ENCODE measurements at places on chromosomes 1 and 21.

- DNase-seq, result no peak
Measured at GRCh38 chr1:39943471-39944290, 11.3 kb upstream of the MFSD2A start.

DNA sequence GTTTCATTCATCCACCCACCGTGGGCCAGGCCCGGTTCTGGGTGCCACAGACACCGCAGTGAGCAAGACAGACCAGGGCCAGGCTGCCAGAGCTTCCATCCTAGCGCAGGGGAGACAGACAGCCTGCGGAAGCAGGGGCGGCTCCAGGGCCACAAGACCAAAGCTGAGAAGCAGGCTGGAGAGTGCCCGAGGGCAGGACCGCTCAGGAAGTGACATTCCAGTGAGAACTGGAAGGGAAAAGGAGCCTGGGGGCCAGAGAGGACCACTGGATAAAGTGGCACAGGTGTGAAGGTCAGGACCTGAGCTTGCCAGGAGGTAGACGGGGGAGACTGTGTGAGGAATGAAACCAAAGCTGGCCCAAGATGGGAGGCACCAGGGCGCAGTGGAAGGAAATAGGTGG, 59.5 kb upstream of the EFHD2 start:
- DNase-seq, result no peak

DNA sequence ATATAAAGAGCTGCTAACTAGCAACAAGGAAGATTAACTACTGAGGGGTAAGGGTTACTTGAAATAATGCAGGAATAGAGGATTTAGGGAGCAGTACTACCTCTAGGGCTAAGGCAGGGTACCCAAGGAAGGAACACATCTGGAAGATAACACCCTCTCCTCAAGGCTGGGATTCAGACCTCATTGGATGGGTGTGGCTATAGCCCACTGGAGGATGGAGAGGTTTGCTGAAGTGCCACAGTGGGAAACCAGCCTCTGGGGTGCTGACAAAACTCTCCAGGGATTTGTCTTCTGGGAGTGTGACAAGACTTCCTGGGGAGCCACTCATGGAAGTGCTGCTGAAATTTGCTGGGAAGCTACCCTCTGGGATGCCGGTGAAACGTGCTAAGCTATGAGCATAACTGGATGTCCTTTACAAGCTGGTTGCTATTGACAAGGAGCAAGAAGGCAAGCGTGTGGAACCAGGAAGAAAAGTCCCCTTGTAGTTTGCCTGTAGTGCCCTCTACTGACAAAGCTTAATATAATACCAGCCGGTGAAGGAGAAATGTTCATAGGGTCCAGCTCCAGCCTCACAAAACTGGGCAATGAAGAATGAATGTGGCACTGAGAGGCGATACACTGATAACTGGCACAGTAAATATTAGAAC, 122.8 kb upstream of the USP24 start:
- peak; percentile 79 for DNase-seq

- no peak for DNase-seq
Measured at GRCh38 chr21:45993210-45994085, 11.9 kb downstream of the COL6A1 start.

- peak; percentile 84 for DNase-seq
Measured at GRCh38 chr1:217272385-217272784, 358.5 kb downstream of the GPATCH2 start.

- no peak for DNase-seq
Measured at GRCh38 chr21:39946199-39946598, 79.0 kb downstream of the PCP4 start.

DNA sequence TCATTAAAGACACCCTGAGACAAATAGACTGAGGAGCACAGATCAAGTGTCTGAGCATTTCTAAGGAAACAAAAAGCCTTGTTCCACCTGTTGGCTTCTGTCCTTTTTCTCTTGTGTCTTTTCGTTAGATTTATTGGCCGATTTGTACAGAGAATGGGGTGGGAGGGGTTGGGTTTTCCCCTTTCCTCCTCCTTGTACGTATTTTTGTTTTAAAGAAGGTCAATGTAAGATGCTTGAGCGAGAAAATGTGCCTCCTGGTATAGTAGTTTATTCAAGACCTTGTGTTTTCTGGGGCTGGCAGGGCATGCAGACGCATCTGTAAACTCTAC, 1.2 kb downstream of the BCL9 start:
- DNase-seq, result no peak

DNA sequence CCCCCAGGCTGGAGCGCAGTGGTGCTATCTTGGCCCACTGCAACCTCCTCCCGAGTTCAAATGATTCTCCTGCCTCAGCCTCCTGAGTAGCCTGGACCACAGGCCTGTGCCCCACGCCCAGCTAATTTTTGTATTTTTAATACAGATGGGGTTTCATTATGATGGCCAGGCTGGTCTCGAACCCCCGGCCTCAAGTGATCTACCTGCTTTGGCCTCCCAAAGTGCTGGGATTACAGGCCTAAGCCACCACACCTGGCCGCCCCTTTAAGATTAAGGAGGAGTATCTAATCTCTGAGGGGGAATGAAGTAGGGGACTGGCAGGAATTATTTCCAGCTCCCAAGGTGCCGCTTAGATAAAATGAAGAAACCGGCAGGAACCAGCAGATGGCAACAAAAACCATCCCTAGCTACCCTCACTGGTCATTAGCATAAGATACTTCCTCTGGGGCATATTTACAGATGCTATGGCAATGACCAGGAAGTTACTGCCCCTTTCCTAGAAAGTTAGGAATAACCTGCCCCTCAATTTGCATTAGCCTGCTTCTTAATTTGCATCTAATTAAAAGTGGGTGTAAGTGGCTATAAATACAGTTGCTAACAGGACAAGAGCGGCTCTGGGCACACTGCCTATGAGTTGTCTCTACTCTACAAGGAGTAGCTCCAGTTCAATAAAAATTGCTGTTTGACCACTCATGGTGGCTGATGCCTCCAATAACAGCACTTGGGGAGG, 7.1 kb upstream of the NSUN4 start:
- peak; percentile 38 for DNase-seq

DNA sequence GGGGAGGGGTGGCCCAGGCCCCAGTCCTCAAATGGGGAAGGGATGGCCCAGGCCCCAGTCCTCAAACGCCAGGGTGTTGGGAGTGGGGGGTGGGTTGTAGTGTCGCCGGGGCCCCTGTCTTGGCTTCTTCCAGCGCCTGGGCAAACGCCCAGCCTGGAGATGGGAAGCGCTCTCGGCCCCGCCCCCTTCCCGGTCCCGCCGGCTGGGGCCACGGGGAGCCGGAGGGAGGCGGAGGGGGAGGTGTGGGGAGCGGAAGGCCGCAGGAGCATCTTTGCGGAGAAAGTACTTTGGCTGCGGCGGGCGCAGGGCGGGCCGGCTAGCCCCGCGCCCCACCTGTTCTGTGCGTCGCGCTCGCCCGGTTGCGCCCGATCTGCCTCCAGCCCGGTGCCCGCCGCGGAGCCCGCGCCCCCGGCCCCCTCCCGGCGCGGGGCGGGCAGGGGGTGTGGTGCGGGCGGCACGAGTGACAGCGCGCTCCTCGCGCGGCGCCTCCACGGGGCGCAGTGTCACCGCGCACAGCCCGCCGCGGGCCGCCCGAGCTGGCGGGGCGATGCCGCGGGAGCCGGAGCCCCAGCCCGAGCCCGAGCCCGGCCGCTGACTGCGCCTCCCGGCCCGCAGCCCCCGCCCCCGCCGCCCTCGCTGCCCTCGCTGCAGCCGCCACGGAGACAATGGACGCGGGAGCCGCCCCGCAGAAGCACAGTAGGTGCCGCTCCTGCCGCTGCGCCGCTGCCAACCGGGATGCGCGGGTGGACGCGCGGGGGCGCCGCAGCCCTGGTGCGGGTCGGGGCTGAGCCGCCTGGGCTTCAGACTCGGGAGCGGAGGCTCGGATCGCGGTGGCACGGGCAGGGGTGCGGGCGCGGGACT, 31.1 kb upstream of the PEX10 start:
- peak; percentile 16 for DNase-seq

DNA sequence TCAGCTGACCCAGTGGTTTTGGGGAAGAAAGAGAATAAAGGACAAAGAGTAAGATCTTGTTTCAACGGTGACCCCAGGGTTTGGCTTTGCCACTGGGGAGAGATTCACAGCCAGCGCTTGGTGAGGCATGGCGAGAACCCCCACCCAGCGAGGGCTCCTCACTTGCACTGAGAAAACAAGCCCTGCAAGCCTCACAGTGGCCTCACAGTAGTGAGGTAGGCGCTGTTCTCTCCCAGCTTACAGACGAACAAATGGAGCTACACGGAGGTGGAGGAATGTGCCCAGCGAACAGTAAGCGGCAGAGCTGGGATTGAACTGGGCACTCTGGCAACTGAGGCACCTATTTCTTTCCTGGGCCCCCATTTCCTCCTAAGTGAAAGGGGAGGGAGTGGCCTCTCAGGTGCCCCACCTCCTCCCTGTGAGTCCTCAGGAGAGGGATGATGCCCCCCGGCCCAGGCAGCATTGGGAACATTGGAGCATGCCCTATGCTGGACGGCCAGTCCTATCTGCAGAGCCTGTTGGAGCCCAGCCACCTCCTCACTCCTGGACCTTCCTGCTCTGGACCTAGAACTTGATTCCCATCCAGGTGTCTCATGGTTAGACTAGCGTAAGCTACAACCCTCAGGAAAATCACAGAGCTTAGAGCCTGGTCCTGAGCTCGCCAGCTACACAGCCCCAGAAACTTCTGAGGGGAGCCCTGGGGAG, 73.4 kb upstream of the EDN2 start:
- no peak for DNase-seq

- DNase-seq, result no peak
Measured at GRCh38 chr1:240888787-240889048, 276.8 kb upstream of the GREM2 start.

- peak; percentile 82 for DNase-seq
Measured at GRCh38 chr1:24294716-24295371, 24.3 kb upstream of the GRHL3 start.

DNA sequence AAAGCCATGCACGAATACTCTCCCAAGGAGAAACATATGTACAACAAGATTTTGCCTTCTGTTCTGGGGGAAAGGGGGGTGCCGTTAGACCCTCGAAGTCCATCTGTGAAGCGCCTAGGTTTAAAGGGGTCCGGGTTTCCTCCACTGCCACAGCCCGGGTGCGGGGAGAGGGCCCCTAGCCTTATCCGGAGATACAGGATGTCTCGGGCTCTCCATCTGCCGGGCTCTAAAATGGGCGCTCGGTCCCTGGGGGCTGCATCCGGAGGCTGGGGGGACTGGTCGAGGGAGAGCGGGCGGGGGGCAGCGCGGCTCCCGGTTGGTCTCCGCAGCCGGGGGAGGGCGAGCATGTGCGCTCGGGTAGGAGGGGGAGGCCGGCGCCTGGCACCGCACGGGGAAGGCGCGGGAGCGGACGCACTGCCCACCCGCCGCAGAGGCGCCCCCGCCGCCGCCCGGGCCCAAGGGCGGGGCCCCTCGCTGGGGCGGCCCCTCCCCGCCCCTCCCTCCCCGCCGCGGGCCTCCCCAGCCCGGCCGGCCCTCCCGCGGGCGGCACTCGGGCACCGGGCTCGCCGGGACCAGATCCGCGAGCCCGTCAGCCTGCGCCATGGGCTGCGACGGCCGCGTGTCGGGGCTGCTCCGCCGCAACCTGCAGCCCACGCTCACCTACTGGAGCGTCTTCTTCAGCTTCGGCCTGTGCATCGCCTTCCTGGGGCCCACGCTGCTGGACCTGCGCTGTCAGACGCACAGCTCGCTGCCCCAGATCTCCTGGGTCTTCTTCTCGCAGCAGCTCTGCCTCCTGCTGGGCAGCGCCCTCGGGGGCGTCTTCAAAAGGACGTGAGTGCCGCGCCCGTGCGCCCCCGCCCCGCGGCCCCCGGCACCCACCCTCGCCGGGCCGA, 63.1 kb downstream of the ELK4 start:
- DNase-seq, result no peak

- no peak for DNase-seq
Measured at GRCh38 chr1:27592232-27592930, 11.6 kb downstream of the AHDC1 start.

DNA sequence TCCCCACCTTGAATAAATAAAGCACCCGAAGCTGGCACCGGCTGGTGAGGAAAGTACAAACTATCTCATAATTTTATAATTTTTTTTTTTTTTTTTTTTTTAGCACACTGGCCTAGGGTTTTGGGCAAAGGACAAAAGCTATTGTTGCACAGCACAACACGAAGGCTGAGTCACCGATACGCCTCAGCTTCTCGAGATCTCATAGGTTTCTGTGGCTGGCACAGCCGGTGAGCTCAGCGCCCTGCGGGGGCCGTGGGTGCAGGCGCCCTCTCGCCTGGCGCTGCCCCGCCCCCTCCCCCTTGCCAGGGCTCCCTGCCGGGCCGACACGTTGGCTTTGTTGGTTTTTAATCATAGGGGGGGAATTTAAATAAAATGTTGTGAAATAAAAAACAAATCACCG, 17.2 kb downstream of the CASZ1 start:
- no peak for DNase-seq

DNA sequence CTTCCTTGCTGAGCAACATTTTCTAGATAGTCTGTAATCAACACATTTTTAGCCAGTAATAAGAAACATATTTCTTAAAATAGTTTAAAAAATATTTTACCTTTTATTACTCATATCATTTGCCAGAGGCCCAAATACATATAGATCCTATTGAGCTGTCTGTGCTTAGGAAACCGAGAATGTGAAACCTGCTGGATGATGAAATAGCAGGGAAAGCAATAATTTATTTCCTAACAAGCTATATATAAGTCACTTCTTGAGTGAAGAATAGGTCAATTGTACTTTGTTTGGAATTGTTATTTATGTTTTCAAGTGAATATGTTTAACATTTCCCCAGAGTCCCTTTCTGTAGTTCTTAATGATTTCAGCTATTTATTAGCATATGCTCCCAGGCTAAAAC, 339.9 kb upstream of the TMPRSS15 start:
- DNase-seq, result no peak

- DNase-seq, result no peak
Measured at GRCh38 chr1:38243106-38243505, 196.5 kb upstream of the POU3F1 start.

- DNase-seq, result no peak
Measured at GRCh38 chr1:25500694-25501093, 42.7 kb upstream of the LDLRAP1 start.

- no peak for DNase-seq
Measured at GRCh38 chr1:63612971-63613370, 19.8 kb downstream of the PGM1 start.

DNA sequence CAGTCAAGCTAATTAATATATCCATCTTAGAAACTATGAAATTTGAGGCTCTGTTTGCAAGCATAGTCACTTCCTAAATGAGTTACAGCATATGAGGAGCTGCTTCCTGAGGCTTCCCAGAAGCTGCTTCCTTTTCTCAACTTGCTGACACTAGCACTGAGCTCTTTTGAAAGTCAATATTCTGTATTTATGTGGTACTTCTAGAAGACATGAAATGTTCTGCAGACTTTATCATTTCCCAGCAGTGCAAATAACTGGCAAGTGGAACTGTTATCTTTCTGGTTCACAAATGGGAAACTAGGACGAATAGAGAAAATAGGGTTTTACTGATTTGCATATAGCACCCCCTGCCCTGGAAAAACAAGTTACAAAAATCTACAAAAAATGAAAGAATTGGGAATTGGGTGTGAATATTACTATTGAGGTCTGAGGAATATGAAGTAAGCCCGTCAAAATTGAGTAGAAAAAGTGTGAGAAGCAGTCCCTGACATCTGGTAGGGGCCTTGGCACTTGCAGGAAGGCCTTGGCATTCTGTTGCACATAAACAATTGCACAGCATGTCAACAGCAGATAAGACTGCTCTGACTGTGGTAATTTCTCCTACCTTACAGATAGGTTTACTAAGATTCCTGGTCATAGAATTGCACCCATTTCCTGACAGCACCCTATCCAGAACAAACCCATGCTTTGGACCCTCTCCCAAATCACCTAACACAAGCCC, 7.1 kb downstream of the GIPC2 start:
- DNase-seq, result no peak

Measured in iris pigment epithelial cell (primary cell).